CD4-positive, alpha-beta T cell (primary cell): ENCODE measurements at places on chromosomes 6 and 20.

DNA sequence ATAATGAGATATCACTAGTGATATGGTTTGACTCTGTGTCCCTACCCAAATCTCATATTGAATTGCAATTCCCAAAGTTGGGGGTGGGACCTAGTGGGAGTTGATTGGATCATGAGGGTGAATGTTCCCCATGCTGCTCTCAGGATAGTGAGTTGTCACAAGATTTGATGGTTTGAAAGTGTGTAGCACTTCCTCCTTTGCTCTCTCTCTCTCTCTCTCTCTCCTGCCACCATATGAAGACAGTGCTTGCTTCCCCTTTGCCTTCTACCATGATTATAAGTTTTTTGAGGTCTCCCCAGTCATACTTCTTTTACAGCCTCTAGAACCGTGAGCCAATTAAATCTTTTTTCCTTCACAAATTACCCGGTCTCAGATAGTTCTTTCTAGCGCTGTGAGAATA is 1002.0 kb upstream of the ADGRB3 start:
- DNase-seq: no peak

GRCh38 chr6:4606821-4607704 is 169.1 kb upstream of the CDYL start:
- DNase-seq: peak; percentile 7

DNA sequence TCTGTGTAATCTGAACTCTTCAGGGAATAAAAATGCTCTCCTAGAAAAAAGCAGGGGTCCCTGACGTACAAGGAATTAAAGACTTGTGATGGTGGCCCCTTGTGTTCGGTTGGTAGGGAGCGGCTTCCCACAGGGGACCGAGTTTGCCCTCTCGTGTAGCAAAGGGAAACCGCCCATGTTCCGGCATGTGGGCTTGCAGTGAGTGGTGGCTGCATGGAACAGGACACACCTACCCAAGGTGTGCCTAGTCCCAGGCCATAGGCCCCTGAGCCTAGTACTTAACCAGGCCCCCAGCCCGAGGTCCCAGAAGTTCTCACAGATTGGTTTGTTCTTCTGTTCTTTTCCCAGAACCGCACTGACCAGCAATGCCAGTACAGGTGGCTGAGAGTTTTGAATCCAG is 15.5 kb downstream of the MYBL2 start:
- no peak for DNase-seq

GRCh38 chr6:135693811-135694370 is 157.6 kb upstream of the PDE7B start:
- no peak for DNase-seq

GRCh38 chr20:40010483-40010882 is 678.6 kb downstream of the MAFB start:
- DNase-seq: no peak

- no peak for DNase-seq
Observed at GRCh38 chr6:110799189-110799588, 16.1 kb downstream of the CDK19 start.

- no peak for DNase-seq
Observed at GRCh38 chr6:113461153-113461932, 395.8 kb upstream of the MARCKS start.

- no peak for DNase-seq
Observed at GRCh38 chr6:129882510-129883023, 21.5 kb upstream of the TMEM244 start.

DNA sequence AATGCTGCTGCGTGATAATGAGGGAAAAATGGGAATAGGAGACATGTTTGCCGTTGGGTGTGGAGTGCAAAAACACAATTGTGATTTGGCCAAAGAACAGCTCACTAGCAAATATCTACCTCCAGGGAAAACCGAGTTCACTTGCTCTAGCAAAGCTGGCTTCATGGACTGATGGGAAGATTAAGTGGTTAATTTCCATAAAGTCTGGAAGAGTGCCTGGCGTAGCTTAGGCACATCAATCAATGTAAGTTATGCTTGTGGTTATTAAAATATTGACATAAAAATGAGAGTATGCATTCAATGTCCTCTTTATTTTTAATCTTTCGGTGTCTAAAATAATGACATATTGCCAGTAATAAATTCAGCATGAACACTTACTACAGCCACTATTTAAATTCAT is 267.5 kb downstream of the SMOC2 start:
- no peak for DNase-seq

- DNase-seq: no peak
Observed at GRCh38 chr20:37233548-37234253, 27.9 kb downstream of the GHRH start.

DNA sequence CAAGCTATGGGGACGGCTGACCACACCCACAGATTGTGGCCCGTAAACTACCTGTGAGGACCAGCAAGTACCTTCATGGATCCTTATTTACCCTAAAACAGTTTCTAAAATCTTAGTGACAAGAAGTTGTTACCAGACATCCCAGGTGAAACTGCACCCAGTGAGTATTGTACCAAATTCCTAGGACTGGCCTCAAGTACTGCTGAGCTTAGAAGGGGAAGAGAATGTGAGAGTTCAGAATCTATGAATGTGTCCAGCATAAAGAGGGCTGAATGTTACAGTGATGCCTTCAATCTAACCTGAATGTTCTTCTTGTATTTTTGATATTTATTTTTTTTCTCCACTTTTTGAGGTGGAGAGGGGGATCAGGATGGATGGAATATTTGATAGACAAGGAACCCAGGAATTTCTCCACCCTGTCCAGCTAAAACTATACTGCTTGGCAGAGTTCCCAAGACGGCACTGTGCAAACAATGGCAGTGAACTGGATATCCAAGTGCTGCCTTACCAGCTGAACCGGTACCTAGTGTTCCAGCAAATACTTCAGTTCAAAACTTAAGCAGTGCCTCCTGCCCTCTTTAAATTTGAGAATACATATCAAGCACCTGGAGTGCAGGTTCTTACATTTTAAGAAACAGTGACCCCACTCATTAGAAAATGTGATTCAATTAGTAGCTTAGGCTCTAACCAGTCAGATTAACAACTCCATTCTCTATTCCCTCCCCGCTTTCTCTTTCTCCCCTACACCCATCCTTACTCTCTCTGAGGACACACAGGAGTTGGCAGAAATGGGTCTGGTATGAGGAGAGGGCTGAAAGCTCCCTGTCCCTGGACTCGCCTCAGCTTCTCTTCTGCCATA is 427.3 kb upstream of the FLRT3 start:
- no peak for DNase-seq

- no peak for DNase-seq
Observed at GRCh38 chr6:156720691-156721685, 56.2 kb upstream of the ARID1B start.
